Endothelial cell of umbilical vein (primary cell): ENCODE measurements at places on chromosomes 7 and 10. TPM values are rescaled to one million over a fixed set of nuclear protein-coding genes. Genes with fewer than 3 reads are reported as not detected.

HECW1 gene
- total RNA-seq, result not detected in 2 replicates

WDR37 gene
- 25.5 and 26.4 TPM in 2 replicates for total RNA-seq

DLX6 gene
- total RNA-seq, result not detected in 2 replicates

AGR3 gene
- total RNA-seq, result not detected in 2 replicates
